NCI-H1092 treated with DMSO at 0.1 percent for 48 hours (cell line): ENCODE measurements at places on chromosomes 2 and 18.

DNA sequence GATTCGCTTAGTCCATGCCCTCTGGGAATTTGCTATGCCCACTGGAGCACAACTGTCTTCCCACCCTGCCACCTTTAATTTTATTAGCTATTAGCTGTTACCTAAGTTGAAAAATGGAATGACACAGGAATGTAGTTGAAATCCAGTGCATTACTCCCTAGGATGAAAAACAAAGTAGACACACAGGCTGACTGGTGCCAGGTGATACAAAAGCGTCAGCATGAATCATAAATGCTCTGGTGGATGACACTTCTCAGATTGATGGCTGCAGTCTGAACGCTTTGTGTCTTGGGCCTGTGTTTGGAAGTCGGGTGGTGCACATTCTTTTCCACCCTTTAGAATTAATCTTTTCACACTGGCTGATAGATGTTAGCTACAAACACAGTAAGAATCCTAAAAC lies 802.0 kb downstream of the DCC start:
- DNase-seq, result no peak

DNA sequence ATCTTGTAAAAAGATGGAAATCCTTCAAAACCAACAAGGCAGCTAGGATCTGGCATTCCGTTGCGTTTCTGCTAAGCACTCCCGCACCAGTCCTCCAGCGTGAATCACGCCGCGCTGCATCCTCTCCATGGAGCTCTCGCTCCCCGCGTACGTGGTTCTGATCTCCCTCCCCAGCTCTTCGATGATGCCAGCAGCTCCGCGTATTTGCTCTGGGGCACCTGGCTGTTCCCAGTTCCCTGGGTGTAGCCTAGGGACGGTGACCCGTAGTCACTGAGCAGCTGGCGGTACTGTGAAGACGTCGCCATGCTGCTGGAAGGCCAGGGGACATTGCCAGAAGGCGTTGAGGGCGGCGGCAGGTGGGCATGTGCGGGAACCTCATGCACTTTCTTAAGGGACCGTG lies 407.5 kb downstream of the RNF144A start:
- no peak for DNase-seq

DNA sequence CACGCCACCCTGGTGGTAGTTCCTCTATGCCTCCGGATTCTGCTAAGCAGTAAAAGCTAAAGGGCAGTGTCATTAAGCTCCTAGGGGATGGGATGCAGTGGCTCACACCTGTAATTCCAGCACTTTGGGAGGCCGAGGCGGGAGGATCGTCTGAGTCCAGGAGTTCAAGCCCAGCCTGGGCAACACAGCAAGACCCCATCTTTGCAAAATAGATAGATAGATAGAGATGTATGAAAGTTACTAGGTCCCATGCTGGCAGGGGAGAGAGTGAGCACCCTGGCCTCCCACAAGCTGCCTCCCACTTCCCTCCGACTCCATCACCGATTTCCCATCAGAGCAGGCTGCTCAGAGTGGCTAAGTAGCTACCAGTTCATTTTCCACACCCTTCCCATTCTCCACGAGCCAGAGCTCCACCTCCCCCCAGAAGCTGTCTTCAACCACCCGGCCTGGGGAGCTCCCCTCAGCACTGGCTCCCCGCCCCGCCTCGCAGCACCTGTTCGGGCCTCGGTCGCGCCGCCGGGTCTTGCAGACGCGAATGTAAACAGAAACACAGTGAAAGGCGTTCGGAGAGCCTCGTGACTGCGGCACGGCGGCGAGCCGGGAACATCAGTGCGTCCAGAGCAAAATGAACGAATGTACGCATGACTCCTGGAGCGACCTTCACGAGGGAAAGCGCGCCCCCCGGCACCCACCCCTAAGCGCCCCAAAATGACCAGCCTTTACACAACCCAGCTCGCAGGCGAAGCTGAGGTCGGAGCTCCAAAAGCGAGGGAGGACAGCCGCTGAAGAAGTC lies 598 bp upstream of the CEP68 start:
- peak; percentile 63 for DNase-seq

GRCh38 chr2:194486326-194486725 lies 1170.7 kb upstream of the SLC39A10 start:
- no peak for DNase-seq

GRCh38 chr2:20781656-20782265 lies 41.1 kb downstream of the LDAH start:
- DNase-seq, result no peak

DNA sequence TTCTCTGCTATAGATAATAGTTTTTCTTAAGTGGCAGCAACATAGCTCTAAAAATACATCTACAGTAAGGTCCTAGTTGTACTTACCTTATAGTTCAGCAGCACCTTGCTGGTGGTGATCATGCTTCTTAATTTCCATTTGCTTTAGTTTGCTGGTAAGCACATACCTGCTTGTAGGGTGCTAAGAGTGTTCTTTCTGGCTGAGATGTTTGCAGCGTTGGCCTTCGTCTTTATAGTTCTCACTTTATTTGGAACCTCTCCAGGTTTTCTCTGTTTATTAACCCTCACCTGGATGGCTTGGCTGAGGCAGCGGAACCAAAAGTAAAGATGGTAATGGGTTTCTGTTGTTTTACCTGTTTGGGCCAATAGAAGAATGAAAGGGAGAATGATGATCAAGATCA lies 123.6 kb upstream of the EFEMP1 start:
- DNase-seq, result peak; percentile 99

DNA sequence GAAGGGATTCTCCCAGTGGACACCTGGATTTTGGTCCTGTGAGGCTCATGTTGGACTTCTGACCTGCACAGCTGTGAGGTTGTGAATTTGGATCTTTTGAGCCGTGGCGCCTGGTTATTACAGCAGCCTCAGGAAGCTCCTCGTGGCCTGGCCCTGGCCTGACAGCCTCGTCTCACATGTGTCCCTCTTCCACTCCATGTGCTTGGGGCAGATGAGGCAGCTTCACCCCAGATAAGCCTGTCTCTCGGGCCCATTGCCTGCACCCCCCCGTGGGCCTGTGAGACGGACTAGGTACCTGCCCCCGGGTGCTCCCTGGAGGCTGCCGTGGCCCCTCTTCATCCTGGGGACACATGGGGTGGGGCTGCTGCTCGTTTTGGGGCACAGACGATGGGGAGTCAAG lies 51.2 kb downstream of the CTDP1 start:
- no peak for DNase-seq

- DNase-seq, result no peak
Measured at GRCh38 chr2:75641587-75641986, 5.0 kb upstream of the MRPL19 start.

GRCh38 chr2:100905132-100905805 lies 85.3 kb downstream of the NPAS2 start:
- DNase-seq, result no peak

DNA sequence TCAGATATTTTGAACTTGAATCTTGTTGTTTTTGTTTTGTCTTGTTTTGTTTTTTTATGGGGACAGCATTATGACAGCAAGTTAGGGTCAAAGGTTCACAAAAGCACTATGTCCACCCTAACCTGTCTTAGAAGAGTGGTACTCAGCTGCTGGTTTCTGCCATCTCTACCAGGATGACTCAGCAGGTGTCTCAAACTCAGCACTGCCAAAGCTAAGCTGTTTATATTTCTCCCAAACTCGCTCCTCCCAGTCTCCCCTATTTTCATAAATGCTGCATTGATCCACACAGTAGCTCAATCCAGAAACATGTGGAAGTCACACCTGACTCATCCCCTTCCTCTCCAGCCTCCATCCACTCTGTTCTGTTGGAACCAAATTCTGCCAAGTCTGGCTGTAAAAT lies 134.9 kb downstream of the ZBTB7C start:
- DNase-seq, result peak; percentile 84

- no peak for DNase-seq
Measured at GRCh38 chr2:215505044-215505786, 69.3 kb upstream of the FN1 start.

DNA sequence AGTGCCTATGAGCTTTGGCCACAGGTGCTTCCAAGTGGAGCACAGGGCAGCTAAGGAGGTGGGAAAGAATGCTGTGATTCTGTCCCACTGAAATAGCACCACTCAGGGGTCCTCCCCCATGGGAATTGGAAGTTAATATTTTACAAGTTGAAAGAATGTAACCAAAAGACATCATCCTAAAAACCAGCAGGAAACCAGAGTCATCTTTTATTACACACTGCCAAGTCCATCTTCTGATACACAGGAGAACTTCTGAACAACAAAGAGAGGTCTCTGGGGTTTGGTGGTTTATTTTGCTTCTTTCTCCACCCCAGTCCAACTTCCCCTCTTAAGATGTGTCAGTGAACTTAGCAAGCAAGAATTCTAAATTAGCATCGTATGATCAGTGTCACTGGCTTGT lies 47.7 kb downstream of the COLEC12 start:
- DNase-seq, result no peak

GRCh38 chr2:45770811-45771210 lies 119.3 kb downstream of the PRKCE start:
- no peak for DNase-seq

DNA sequence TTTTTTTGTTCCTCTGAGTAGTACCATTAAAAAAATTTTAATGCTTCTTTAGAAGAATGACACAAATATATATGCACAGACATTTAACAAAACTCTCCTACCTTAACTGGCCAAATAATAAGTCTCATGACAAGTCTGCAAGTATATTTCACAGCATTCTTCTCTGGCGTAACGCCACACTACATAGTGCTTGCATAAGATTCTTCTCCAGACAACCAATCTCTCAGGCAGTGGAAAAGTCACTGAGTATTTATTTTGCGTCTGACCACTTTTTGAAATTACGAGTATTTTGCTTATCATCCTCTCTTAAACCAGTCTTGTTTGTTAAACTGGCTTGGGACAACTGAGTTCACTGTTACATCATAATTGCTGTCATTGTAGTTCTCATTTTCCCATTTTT lies 749.2 kb downstream of the ADCYAP1 start:
- no peak for DNase-seq

GRCh38 chr2:187900021-187900420 lies 345.8 kb upstream of the TFPI start:
- no peak for DNase-seq

GRCh38 chr2:85180322-85181133 lies 47.3 kb downstream of the TCF7L1 start:
- no peak for DNase-seq

GRCh38 chr2:189412330-189412953 lies 28.8 kb upstream of the WDR75 start:
- DNase-seq, result peak; percentile 48

DNA sequence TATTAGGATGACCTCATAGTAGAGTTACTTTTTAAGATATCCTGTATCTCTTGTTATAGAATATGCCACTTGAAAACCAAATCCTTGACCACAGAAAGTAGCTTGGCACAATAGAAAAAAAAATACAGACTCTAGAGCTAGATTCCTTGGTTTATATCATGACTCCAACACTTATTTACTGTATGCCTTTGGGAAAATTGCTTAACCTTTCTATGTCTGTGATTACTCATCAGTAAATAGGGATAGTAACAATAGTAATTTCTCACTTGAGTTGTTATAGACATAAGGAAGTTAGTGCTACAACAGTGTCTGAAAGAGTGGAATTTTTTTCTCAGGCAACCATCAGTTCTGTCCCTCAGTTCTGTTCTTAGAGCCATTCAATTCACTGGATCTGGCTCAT lies 193.8 kb downstream of the GULP1 start:
- DNase-seq, result no peak

DNA sequence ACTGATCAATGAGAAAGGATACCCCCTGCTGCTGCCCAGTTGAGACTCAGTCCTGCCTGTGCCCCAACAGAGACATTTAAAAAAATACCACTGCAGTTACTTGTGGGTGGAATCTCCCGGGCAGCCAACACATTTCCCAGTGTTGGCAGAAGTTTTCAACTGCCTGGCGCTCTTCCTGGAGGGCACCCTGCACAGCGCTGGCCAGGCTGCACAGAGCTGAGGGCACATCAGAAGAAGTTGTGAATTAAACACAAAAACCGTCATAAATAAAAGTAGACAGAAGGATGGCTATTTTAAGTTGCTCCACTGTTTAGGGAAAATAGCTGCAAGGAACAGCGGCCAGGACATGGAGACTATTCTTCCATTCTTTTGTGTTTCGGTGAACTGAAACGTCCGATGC lies 110.2 kb upstream of the THOC1 start:
- DNase-seq, result no peak

- DNase-seq, result no peak
Measured at GRCh38 chr2:52084759-52085158, 1052.8 kb upstream of the NRXN1 start.

DNA sequence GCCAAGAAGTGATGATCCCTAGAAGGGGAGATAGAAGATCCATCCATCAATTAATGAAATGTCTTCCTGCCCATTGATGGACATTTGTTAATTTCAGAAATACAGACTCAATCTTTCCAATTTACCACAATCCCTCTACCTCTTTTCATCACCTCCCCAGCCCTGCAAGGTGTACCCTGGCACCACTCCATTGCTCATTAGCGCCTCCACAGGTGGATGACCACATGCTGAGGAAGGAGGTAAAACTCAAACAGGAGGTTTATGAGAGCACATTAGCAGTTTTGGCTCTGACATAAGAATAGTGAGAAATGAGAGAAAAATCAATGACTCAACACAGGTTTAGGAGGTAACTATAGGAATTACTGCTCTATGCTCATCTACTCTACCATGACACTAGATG lies 208.0 kb downstream of the C1D start:
- no peak for DNase-seq

DNA sequence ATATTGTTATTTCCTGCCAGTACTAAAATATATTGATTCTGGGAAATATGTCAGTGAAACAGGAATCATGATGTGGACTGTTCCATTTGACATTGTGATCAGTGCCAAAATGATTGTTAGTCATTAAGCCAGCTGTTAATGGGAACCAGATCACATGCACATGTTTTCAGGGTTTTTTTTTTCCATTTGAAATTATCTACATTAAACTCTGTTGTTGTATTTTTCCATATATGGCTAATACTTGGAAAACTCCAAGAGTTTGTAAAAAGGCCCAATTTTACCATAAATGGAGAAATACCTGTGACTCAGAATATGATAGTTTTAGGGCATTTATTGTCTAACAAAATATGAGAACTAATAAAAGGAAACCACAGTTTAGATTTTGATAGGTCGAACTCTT lies 13.4 kb downstream of the ITGAV start:
- no peak for DNase-seq

GRCh38 chr18:13191779-13192178 lies 26.8 kb upstream of the LDLRAD4 start:
- no peak for DNase-seq

DNA sequence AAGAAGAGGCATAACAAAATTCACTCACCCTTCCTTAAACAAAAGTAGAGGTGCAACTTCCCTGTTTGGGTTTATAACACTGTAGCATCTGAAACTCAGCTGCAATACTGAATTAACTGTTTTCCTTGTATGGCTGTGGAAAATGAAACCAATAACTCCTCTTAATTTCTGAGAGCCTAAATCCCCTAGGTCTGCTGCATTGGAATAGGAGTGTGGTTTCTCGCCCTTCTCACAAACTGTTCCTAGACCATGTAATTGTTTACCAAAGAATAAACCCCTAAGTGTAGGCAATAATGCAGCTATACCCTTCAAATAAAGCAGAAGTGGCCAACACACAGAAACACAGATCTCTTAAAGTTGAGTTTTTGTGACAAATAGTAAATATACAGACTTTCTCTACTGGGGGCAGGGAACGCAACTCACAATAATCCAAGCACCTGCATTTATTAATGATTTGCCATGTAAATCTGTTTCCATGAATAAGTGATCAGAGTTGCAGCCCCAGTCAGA lies 52.0 kb downstream of the RASGRP3 start:
- DNase-seq, result no peak

- no peak for DNase-seq
Measured at GRCh38 chr2:157843935-157844334, 32.2 kb downstream of the ACVR1 start.

- no peak for DNase-seq
Measured at GRCh38 chr2:192585418-192585817, 390.7 kb upstream of the TMEFF2 start.

- DNase-seq, result no peak
Measured at GRCh38 chr18:34880882-34881834, 160.1 kb upstream of the MAPRE2 start.
